ENCODE measurements at places on chromosomes 4 and X. TPM values are rescaled to one million over a fixed set of nuclear protein-coding genes. Genes with fewer than 3 reads are reported as not detected.

PITX2 gene
- not detected for total RNA-seq

GPRIN3 gene
- total RNA-seq: 39.6 TPM

GC gene
- total RNA-seq: not detected

TMPRSS11D gene
- not detected for total RNA-seq

LGI2 gene
- 0.98 TPM for total RNA-seq

TSR2 gene
- total RNA-seq: 12.8 TPM

SLC25A43 gene
- 0.98 TPM for total RNA-seq

NAA11 gene
- not detected for total RNA-seq

TMPRSS11F gene
- total RNA-seq: not detected

ZNF157 gene
- total RNA-seq: 3.7 TPM

CT47B1 gene
- not detected for total RNA-seq

CYSLTR1 gene
- 0.74 TPM for total RNA-seq

UBA6 gene
- total RNA-seq: 86.1 TPM

ADAM29 gene
- 0.49 TPM for total RNA-seq

COX7B2 gene
- not detected for total RNA-seq

TRIM60 gene
- total RNA-seq: not detected

CXorf49B gene
- total RNA-seq: not detected

MAGEC1 gene
- total RNA-seq: not detected

PAGE5 gene
- total RNA-seq: not detected

CT45A5 gene
- not detected for total RNA-seq

KLB gene
- 0.25 TPM for total RNA-seq

KIT gene
- total RNA-seq: 75.5 TPM

All from temporal lobe (tissue), 4 donors.